Hypothalamus (tissue), 51 donors: ENCODE measurements at places on chromosomes 2 and 18.
A peak's percentile ranks its signal among the peaks of the same experiment; 100 is the strongest.

- no peak for DNase-seq
Measured at GRCh38 chr2:6864923-6865345, 773 bp downstream of the CMPK2 start.

GRCh38 chr2:37869771-37870170, 55.3 kb upstream of the RMDN2 start:
- no peak for DNase-seq

GRCh38 chr18:77173275-77174030, 40.9 kb upstream of the MBP start:
- DNase-seq: no peak

GRCh38 chr2:206452750-206453149, 9.4 kb downstream of the ADAM23 start:
- no peak for DNase-seq

GRCh38 chr2:186559848-186560247, 30.0 kb upstream of the ITGAV start:
- no peak for DNase-seq

GRCh38 chr2:191486584-191487320, 191.2 kb upstream of the NABP1 start:
- no peak for DNase-seq

- DNase-seq: no peak
Measured at GRCh38 chr2:9398881-9399780, 24.2 kb downstream of the ITGB1BP1 start.

- DNase-seq: no peak
Measured at GRCh38 chr18:77777163-77777562, 527.5 kb downstream of the GALR1 start.

DNA sequence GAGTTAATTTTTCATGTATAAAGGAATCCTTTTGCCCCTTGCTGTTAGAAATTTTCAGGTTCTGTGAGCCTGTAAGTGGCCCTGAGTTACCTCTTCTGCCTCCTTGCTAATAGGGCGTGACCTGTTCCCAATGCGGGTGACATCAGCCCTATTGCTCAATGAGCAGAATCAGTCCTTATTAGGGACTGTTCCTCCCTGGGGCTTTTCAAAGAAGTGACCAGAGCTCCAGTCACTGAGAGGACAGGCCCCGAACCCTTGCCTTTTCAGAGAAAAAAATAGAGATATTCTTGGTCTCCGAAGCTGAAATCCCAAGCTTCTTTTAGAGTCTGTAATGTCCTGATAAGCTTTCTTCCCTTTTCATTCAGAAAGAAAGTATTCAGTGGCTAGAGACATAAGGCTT, 8.2 kb upstream of the APOB start:
- DNase-seq: no peak

- no peak for DNase-seq
Measured at GRCh38 chr2:66568650-66569300, 133.8 kb downstream of the MEIS1 start.

DNA sequence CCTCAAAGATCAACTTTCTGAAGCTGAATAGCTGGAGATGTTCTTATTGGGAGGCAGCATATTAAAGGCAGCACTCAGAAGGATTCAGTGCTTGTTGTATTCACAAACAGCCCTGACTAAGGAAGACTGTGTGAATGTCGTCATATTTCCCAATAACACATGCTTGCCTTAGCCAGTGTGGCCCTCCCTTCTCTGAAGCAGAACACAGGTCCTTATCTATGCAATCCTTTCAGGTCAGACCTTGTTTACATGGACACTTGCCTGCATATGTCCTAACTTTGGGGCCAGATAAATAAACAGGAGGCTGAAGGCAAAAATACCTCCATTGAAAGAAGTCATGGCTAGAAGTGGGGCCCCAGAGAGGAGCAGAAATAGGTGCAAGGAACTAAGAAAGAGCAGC, 97.2 kb downstream of the SLC4A3 start:
- DNase-seq: no peak

DNA sequence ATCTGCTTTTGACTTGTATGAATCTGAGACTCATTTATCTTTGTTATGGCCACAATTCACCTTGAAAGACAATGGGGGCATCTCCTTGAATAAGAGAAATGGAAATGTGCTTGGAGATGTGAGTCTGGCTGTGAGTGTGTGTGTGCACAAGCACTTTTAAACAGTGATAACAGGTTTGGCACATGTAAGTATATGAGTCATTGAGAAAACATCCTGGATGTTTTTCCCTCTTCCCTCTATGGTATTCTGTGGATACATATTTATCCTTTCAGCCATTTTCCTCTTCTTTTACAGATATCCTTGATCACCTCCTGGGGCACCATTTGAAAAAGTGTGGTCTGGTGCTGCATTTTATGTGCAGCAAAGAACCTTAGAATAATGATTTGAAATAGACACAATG, 317.3 kb upstream of the THUMPD2 start:
- no peak for DNase-seq

GRCh38 chr2:196987649-196988364, 61.3 kb upstream of the PGAP1 start:
- no peak for DNase-seq

DNA sequence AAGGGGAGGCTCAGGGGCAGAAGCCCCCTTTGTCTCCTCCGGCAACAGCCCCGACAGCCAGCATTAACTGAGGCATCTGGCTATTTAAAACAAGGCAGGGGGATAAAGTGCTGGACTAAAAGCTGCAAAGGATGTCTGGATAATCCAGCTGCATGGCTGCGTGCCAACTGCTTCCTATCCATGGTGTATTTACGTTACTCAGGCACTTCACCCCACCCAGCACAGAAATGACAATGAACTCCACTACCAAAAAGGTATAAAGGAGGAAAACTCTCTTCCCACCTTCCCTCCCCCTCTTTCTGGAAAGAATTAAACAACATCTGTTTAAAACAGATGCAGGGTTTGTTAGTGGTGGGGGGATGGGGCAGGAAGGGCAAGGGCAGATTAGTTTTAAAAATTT, 82.5 kb downstream of the SPRED2 start:
- no peak for DNase-seq

DNA sequence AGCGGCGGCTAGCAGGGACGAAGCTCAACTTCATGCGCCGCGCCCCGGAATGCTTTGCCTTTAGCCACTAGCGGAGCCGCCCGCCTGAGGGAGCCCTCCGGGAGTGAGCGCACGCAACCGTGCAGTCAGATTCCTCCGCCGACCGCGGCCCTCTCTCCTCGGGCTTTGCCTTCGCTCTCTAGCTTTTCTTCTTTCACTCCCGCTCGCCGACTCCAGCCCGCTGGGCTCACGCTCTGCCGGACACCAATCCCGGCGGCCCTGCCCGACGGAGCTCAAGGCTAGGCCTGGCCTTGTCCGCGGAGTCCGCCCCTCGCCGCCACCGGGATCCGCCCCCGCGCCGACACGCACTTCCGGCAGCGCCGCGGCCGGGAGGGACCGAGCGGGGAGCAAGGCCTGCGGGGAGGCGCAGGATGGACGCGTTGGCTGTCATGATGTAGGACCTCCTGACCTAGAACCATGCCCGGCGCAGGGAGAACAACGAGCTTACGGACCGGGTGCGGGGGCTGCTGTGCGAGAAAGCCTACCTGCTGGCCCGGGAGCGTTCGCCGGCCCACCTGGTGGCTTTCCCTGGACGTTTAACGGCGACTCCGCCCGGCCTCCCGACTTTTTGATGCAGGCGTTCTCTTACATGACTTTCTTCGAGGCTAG, 40.8 kb upstream of the AKAIN1 start:
- peak; percentile 89 for DNase-seq

- DNase-seq: no peak
Measured at GRCh38 chr2:233964581-233964980, 47.4 kb downstream of the TRPM8 start.

- DNase-seq: no peak
Measured at GRCh38 chr2:215567504-215567903, 131.6 kb upstream of the FN1 start.

- no peak for DNase-seq
Measured at GRCh38 chr18:473802-474201, 26.7 kb downstream of the COLEC12 start.

- no peak for DNase-seq
Measured at GRCh38 chr2:217329023-217329431, 469.2 kb upstream of the TNP1 start.

- DNase-seq: no peak
Measured at GRCh38 chr2:20040489-20041172, 10.8 kb downstream of the LAPTM4A start.

DNA sequence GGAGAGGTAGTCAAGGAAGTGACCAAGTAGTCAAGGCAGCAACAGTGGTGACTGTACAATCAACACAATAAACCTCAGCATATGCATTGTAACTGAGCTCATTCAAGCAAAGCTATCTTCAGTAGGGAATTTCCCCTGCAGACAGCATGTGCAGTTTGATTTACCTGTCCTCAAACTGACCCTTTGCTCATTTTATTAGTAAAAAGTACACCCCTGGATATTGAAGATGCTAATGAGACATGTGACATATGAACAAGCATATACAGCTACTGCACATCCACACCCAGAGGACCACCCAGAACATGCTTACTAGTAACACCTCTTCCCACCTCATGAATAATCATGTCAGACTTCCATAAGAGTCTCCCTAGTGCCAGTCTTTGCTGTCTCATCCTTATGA, 15.4 kb downstream of the C2orf81 start:
- no peak for DNase-seq

DNA sequence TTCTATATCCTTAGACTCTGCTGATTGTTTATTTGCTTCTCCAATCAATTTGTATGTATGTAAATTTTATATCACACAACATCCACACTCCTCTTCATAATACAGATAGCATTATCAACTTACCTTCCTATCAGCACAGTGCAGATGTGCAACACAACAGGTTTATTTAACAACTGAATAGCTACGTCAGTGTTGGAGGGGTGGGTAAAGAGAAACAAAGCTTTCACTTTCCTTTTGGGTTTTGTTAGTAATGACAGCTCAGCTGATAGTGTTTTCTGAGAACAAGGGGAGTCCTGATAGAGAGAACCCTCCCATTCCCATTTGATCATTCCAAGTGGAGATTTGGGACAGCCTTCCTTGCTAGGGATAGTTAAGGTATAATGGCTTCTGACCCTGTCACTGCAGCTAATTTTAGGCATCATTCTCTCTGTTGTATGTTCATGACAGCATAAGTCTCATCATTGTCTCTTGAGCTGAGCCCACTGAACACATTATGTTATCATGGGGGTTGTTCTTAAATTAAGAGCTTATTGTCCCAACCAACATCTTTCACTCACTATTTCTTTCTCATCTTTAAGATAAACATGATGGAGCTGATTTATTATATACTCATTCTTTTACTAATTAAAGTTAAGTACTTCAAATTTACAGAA, 227.7 kb downstream of the GPD2 start:
- no peak for DNase-seq

DNA sequence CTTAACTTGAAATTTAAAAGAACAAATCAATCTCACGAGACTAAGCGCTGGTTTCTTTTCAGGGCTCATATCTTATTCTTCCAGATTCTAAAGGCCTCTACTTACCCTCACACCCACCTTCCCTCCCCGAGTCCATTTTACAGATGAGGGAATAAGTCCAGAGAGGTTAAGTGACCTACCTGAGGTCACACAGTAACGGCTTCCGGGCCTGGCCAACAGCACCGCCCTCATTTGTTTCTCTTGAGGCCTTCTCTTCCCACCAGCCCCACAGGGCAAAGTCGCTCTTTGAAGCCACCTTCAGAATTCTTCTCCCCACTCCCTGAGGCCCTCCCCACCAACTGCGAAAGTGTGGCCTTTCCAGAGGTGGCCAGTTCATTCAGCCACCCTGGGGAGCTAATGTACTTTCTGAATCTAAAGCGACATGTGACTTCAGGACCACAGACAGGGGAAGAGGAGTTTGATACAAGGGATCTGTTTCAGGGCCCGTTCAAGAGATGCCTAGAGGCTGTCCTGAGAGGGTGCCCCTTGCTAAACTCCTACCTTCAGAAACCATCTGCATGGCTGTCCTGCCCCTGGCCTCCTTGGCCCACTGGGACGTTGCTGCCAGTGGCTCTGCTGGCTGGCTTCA, 275.3 kb downstream of the HAUS1 start:
- DNase-seq: no peak

DNA sequence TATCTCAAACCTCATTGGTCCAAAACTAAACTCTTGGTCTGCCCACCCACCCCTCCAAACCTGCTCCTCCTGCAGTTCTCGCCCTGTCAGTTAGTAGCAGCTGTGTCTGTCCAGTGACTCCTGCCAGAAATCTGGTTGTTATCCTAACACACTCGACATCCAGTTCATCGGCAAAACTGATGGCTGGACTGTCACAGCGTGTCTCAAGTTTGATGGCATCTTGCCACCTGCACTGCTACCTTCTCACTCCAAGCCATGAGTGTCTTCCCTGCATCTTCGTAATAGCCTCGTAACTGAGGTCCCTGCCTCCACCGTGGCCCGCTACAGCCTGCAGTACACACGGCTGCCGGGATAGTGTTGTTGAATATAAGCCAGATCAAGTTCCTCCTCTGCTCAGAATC, 470.1 kb upstream of the RAB12 start:
- no peak for DNase-seq

DNA sequence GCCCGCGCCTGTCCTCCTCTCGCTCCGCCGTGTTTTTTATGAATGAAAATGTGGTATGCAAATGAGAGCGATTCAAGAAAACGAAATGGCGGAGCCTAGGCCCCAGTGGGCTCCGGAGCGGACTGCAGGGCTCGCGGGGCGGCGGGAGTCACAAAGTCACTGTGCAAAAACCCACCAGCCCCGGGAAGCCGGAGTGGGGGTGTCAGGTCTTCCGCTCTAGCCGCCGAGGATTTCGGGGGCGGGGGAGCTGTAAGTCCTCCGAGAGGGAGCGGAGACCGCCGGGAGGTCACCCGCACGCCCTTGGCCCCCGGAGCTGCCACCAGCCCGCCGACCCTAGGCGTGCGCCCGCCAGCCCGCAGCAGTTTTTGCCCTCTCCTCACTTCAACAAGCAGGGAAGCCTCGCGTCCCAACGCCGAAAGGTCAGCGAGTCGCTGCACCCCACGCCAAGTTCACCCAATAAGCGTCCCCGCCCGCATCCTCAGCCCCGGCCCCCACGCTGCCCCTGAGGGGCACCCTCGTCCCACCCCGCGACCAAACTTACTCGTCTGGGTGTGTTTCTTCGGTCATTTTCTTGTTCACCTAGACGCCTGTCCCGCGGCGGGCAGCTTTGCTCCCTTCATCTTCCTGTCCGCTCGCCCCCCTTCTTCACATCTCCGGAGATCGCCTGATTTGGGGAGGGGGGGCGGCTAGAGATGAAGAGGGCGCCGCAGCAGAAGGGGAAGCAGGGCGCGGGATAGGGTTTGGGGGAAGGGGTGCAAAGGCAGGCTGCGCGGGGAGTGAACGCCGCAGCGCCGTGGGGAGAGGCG, 775 bp downstream of the SPRED2 start:
- peak; percentile 44 for DNase-seq

- no peak for DNase-seq
Measured at GRCh38 chr2:72148003-72148836, 558 bp upstream of the CYP26B1 start.
